ENCODE measurements at places on chromosomes 6 and 20. TPM values are rescaled to one million over a fixed set of nuclear protein-coding genes. Genes with fewer than 3 reads are reported as not detected.

DNA sequence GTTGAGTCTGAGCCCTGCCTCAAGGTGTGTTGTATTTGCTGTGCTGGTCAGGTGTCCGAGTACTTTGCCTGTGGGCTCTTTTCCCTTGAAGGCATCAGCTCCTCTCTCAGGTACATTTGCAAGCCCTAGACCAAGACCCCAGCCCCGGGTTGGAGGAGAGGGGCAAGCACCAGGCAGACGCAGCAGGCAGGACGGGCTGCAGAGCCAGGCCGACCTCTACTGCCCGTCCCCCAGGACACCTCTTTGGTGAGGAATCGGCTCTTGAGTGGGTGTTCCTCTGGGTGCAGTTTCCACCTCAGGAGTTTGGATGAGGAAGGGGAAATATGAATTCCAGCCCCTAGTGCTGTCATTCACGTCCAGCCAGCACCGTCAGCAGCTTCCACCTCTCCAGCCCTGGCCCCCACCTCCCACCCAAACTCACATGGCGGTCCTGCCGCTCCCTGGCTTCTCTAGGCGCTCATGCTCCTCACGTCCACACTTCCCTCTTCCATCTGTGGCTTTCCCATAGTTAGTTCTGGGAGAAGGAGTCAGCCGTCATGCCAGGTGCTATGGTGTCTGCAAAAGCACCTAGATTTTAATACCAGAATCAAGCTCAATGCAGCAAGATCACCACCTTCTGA lies 183.9 kb downstream of the DLL1 start:
- no peaks in the 10 kb centered on the region for H3K36me3 ChIP-seq
- H3K27ac ChIP-seq = no peak overlapping the region
- H3K4me3 ChIP-seq = no peak overlapping the region
- H3K4me1 ChIP-seq = no peaks in the 10 kb centered on the region

DNA sequence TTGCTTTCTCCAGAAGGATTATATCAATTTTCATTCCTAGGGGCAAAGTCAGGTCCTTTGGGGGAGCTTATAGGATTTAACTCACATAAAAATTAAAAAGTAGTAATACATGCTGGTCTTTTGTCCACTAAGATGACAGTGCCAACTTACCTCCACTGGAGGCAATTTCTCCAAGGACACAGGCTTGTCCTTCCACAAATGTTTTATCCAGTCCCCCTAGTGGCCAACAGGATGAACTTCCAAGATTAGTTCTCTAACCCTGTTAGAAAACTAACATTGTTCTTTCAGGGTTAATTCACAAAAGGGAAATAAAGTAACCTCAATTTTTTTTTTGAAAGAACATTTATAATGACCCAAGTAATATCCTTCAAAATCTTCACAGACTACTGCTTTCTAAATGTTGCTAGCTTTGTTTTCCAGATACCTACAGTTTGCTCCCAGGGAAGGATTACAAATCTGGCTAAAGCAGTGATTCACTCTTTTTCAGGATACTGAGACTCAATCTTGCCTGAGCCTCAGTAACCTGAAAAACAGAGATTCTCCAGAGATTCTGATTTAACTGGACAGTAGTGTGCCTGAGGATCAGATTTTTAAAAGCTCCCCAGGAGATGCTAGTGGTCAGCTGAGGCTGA lies 31.7 kb upstream of the UBR2 start:
- no peaks in the 10 kb centered on the region for H3K27me3 ChIP-seq
- H3K4me1 ChIP-seq = no peaks in the 10 kb centered on the region
- no peak overlapping the region for H3K4me3 ChIP-seq
- DNase-seq = no peak

DNA sequence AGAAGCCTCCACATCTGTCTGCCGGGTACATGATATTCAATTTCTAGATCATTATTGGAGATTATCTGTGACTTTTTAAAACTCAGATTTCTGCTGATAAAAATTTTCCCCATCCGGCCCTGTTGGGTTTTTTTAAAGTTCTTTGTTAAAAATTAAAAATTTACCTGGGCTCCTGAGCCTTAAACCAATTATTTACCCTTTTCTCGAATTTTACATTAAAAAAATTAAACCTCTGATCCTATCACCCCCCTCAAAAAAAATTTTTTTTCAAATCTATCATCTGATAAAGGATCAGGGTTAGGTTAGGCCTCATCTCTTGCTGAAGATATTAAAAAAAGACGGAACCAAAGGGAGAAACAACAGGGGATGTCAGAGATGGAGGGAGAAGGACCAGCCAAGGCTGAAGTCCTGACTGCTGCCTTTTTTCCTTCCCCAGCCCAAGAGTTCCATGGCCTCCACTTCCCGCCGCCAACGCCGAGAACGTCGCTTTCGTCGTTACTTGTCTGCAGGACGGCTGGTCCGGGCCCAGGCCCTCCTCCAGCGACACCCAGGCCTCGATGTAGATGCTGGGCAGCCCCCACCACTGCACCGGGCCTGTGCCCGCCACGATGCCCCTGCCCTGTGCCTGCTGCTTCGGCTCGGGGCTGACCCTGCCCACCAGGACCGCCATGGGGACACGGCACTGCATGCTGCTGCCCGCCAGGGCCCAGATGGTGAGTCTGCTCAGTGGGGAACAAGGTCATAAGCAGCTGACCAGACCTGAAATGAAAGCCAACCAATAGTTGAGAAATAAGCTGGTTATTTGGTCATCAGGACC lies 527 bp downstream of the NFKBIL1 start:
- peak overlapping the region; percentile 84 for H3K27ac ChIP-seq
- no peaks in the 10 kb centered on the region for H3K36me3 ChIP-seq
- no peak for DNase-seq
- no peaks in the 10 kb centered on the region for H3K4me1 ChIP-seq
- H3K27me3 ChIP-seq = no peaks in the 10 kb centered on the region
- H3K4me3 ChIP-seq = peak overlapping the region; percentile 34

The SYNE1 gene
- total RNA-seq = 134 TPM

DNA sequence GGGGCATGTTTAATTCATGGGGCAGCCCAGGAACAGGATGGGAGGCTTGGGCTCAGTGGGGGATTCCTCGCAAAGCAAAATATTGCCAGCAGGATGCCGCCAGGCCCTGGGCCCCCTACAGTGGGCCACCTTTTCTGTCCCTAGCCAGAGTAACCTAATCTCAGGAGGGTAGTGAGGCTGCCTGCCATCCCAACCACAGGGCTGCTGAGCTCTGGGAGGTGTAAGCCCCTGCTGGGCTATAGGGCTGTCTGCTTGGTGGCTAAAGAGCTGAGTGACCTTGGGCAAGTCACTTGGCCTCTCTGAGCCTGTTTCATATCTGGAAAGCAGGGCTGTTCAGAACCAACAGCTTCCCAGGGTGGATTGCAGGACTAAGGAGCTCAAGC lies 35.7 kb upstream of the CDH22 start:
- H3K4me1 ChIP-seq = no peaks in the 10 kb centered on the region
- H3K27me3 ChIP-seq = no peaks in the 10 kb centered on the region
- no peak overlapping the region for H3K27ac ChIP-seq

DNA sequence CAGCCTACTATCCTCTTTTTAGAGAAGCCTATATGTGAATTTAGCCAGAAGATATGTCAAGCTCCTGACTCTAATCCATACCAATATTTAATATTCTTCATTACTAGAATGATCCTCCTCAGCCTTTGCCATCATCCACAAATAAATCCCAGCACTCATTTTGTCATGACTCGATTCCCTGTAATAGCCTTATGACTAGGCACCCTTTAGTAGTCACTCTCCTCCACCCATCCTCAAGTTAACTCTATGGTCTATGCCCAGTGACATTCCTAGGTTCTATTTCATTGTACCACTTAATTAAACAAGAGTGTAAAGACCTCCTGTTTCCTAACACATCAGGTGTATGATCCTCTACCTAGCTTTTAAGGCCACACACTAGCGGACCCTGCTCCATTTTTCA lies 450.4 kb upstream of the CITED2 start:
- no peak overlapping the region for H3K4me3 ChIP-seq
- DNase-seq = no peak
- H3K27ac ChIP-seq = no peak overlapping the region
- no peaks in the 10 kb centered on the region for H3K36me3 ChIP-seq

DNA sequence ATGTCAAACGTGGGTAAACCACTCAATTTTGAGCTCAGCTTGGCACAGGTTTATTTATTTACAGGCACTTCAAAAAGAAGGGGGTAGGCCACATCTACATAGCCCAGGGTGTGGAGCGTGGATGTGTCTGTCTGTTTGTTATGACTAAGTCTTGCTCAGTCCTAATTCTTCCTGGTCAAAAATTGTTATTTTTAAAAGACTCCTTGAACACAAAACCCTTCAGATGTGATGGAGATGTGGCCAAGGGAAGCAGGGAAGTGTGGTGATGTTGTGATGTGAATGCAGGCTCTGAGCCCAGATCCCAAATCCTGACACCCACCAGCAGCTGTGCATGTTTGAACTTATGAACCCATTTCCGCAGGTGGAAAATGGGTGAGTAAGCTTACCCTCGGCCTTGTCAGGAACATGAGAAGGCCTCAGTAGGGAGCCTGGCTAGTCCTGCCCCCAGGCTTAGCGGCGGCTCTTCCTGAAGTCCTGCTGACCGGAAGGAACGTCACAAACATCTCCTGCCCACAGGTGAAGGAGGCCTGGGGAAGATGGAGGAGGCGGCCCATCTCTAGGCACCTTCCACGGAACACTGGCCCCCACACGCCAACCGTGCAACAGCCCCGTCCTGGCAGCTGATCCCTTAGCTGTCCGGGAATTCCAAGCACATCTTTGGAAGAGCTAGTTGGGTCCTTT lies 119.7 kb downstream of the MYLK4 start:
- DNase-seq = no peak
- H3K4me1 ChIP-seq = no peaks in the 10 kb centered on the region
- no peaks in the 10 kb centered on the region for H3K27me3 ChIP-seq
- H3K36me3 ChIP-seq = no peaks in the 10 kb centered on the region

DNA sequence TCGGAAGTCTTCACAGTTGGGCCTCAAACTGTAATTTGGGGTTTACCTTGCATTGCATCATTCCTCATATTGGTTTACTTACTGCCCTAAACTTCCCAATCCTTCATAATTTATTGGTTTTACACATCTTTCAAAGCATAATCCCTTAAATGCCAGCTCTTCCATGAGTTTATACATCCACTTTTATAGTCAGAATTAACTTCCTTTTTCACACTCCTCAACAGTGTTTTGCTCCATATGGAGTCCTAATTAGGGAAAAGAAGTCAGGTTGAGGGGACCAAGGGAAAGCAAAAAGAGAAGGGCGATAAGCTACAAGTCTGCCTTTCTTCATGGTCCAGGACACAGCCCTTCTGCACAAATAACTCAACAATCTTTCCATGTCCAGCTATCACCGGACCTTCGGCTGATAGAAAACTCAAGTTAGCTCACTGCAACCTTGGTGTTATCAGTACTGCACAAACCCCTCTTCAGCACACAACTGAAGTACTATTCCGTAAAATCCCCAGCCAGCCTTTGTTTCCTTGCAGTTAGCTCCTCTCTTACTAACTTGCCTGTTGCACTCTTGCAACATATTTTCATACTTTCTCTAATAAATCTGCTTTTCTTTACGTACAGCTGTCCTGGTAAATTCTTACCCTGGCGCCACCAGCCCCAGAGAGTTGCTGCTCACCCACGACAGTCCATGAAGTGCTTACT lies 2.0 kb downstream of the EEF1E1 start:
- no peak overlapping the region for H3K4me3 ChIP-seq
- no peaks in the 10 kb centered on the region for H3K27me3 ChIP-seq

- no peaks in the 10 kb centered on the region for H3K4me1 ChIP-seq
- no peaks in the 10 kb centered on the region for H3K36me3 ChIP-seq
- H3K27me3 ChIP-seq = no peaks in the 10 kb centered on the region
- no peak overlapping the region for H3K27ac ChIP-seq
- no peak overlapping the region for H3K4me3 ChIP-seq
These were observed 138.0 kb upstream of the RREB1 start for GRCh38 chr6:6969761-6970223.

GRCh38 chr6:85997206-85997605 lies 354.5 kb upstream of the SYNCRIP start:
- no peak overlapping the region for H3K27ac ChIP-seq
- H3K36me3 ChIP-seq = no peaks in the 10 kb centered on the region
- DNase-seq = no peak
- no peaks in the 10 kb centered on the region for H3K27me3 ChIP-seq

DNA sequence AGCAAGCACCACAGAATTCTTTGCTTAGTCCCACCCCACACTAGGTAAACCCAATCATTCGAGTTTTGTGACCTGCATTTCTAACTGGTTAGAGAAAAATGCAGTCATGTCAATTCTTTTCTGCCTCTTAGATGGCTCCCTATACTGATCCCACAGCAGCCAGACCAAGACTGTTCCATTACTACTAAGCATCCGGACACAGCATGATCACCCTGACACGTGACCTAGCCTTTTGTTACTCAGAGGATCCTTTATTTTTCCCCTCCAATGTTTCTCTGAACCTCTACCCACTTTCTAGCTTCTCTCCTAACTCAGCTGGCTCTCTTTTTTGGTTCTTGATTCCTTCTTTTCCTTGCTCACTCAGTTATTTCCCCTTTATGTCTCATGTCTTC lies 87.9 kb downstream of the PDE10A start:
- no peak for DNase-seq
- H3K4me3 ChIP-seq = no peak overlapping the region
- peak overlapping the region; percentile 63 for H3K27ac ChIP-seq
- H3K4me1 ChIP-seq = no peaks in the 10 kb centered on the region
- H3K36me3 ChIP-seq = no peaks in the 10 kb centered on the region
- no peaks in the 10 kb centered on the region for H3K27me3 ChIP-seq

DNA sequence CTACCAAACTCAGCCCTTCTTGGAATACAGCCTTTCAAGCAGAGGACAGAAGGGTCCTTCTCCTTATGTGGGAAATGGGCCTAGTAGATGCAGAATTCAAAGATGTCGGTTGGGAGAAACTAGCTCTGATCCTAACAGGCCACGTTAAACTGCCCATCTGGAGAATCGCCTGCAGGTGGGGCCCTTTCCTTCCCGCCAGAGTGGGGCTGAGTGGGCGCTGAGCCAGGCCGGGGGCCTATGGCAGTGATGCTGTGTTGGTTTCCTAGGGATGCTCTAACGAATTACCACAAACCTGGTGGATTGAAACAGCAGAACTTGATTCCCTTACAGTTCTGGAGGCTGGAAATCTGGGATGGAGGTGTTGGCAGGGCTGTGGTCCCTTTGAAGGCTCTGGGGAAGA lies 9.1 kb downstream of the MAPK13 start:
- no peak overlapping the region for H3K27ac ChIP-seq
- no peaks in the 10 kb centered on the region for H3K36me3 ChIP-seq
- no peak overlapping the region for H3K4me3 ChIP-seq
- no peak for DNase-seq
- H3K27me3 ChIP-seq = no peaks in the 10 kb centered on the region

- H3K36me3 ChIP-seq = no peaks in the 10 kb centered on the region
- no peak overlapping the region for H3K4me3 ChIP-seq
- H3K27ac ChIP-seq = no peak overlapping the region
These were observed 60.6 kb upstream of the ATXN1 start for GRCh38 chr6:16821834-16822264.

The MATN4 gene
- total RNA-seq = not detected

GRCh38 chr6:71460933-71461332 lies 172.3 kb downstream of the OGFRL1 start:
- no peak overlapping the region for H3K4me3 ChIP-seq
- H3K27ac ChIP-seq = no peak overlapping the region
- H3K4me1 ChIP-seq = no peaks in the 10 kb centered on the region
- H3K36me3 ChIP-seq = no peaks in the 10 kb centered on the region

- H3K4me3 ChIP-seq = no peak overlapping the region
- H3K27ac ChIP-seq = no peak overlapping the region
- H3K27me3 ChIP-seq = no peaks in the 10 kb centered on the region
- no peaks in the 10 kb centered on the region for H3K4me1 ChIP-seq
- H3K36me3 ChIP-seq = no peaks in the 10 kb centered on the region
- no peak for DNase-seq
These were observed 25.0 kb downstream of the KCNK15 start for GRCh38 chr20:44770484-44771171.

- H3K27ac ChIP-seq = no peak overlapping the region
- no peaks in the 10 kb centered on the region for H3K36me3 ChIP-seq
- H3K27me3 ChIP-seq = no peaks in the 10 kb centered on the region
- no peak overlapping the region for H3K4me3 ChIP-seq
These were observed 111.3 kb downstream of the PRDM1 start for GRCh38 chr6:106197441-106197840.
